ENCODE measurements at places on chromosomes 7 and 10.

GRCh38 chr7:101066833-101067177, 18.5 kb upstream of the TRIM56 start:
- DNase-seq: no peak

GRCh38 chr10:26628395-26628794, 69.1 kb upstream of the PDSS1 start:
- DNase-seq: no peak

DNA sequence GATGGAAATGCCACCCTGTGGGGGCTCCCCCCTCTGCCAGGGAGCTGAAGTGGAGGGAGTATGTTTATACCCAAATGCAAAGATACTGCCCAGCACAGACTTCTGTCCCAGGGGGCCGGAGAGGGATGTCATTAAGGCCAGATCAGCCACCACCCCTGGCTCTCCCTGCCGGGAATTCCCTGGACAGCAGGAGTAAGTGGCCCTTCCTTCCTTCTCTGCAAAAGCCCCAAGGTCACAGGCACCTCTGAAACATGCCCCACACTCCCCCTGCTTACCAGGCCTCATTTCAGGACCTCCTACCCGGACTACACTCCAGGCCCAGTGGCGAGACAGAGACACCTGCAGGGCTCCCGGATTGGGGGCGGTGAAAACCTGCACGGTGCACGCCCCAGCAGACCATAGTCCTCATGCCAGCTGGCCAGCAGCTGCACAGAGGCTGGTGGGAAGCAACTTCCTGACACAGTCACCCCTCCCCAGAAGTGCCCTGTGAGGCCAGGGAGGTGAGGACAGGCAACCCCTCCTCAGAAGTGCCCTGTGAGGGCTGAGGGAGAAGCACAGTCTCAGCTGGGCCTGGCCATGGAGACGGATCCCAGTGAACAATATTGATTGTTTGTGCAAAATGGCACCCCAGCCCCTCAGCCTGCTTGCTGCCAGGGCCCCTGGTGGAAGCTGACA, 33.0 kb upstream of the RET start:
- DNase-seq: no peak

DNA sequence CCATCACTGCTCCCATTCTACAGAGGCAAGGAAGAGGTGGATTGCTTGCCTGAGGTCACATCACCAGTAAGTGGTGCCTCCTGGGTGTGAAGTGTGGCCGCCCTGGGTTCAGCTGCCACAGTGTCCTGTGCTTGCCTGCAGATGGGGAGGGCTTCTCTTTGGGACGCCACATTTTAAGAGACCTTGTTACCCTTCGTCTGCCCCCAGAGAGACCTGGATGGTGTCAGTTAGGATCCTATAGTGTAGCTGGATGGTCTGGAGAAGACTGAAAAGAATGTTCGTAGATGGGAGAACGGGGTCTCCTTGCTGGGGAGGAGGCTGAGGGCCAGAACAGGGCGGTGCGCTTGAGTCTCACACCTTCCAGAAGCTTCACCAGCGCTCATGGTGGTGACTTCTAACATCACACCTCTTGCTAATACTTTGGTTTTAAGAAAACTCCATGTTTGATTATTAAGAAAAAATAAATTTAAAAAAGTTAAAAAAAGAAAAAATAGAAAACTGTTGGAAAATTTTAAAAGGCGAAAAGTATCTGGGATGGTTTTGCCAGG, 2.3 kb downstream of the DOCK1 start:
- DNase-seq: no peak

DNA sequence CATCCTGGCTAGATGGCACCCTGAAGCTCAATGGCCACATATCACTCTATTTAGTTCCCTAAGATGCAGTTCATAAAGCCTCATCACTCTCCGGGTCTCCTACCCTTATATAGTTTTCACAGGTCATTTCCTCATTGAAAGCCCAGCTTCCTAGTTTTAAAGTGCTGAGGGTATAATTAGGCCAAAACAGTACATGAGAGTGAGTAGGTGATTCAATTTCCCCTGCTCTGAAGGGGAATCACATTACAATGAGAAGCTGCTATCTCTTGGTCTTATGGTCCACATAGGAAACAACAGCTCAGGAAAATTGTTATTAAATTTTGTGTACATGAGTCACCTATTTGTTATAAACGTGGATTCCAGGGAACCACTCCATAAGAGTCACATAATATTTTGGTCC, 162.0 kb downstream of the SEMA3E start:
- no peak for DNase-seq

- no peak for DNase-seq
Measured at GRCh38 chr7:140674899-140675701, 2.4 kb downstream of the ADCK2 start.

DNA sequence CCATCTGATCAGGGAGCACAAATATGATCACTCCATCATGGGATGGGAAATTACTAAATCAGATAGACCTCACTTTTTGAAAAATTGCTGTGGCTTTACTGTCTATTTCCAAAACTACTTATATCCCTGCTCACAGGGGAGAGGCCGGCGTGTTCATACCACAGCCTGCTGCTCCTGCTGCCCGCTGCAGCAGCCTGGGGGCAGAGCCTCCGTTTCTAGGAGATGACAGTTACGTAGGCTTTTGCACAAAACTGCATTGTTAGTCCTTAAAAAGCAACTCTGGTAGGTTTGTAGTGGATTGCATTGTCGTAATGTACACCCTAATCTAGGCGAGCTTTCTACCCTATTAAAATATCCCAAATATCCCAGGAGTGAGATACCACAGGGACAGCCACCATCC, 203.7 kb downstream of the EBF3 start:
- no peak for DNase-seq

All from stimulated activated CD8-positive, alpha-beta memory T cell treated with anti-CD3 and anti-CD28 coated beads, Interleukin-15, amount 100 ng/mL, for 48 hours (primary cell).